ENCODE measurements at places on chromosomes 16 and 17.
A peak's percentile ranks its signal among the peaks of the same experiment; 100 is the strongest.

- no peak for DNase-seq
These were observed 23.4 kb downstream of the RNFT1 start for GRCh38 chr17:59941131-59941530.

- DNase-seq: no peak
These were observed 232.3 kb upstream of the NLRP1 start for GRCh38 chr17:5816491-5817070.

- peak; percentile 14 for DNase-seq
These were observed 4.4 kb downstream of the CD300E start for GRCh38 chr17:74619077-74619673.

DNA sequence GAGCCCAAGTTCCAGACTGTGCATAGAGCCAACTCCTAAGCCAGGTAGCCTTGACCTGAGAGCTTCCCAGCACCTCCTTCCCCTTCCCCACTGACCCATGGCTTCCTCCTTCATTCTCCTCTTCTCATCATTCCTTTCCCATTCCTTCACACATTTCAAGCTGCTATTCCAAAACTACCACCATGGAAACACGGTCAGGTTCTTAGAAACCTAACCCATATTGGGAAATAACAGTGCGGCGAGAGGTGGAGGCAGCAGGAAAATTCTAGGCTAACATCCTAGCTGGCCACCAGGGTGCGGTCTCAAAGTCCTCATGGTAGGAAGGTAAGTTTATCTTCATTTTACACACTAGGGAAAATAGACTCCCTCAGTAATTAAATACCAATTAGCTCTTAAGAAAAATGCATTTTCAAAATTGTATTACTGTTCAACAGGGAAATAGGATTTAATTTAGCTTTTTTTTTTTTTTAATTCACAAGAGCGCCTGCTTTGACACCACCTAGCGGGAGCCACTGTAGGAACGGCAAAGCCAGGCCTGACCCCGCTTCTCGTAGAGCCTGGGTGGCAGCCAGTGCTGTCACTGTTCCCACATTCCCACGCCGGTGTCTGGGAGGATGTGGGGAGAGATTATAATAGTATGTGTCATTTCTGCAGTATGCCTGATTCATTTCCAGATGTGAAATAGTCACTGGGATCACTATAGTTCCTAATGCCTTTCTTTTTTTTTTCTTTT is 14.0 kb upstream of the SPHK1 start:
- DNase-seq: no peak

- no peak for DNase-seq
These were observed 11.2 kb upstream of the TMIGD1 start for GRCh38 chr17:30345089-30345433.

DNA sequence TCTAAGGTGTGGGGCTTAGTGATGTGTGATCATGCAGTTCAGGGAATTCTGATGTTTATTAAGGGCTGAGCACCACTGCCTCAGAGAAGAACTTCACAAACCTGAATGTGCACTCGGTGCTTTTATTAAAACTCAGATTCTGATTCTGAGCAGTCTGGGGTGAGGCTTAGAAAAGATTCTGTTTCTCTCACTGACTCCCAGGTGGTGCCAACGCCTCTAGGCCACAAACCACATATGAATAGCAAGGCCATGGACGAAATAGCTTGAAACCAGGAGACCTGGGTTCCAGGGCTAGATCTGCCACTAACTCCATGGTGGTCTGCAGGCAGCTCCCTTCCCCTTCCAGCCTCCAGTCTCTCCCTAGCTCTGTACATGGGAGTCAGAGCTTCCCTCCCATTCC is 169.1 kb downstream of the HS3ST3B1 start:
- no peak for DNase-seq

GRCh38 chr17:67834634-67835033 is 9.3 kb downstream of the BPTF start:
- DNase-seq: no peak

GRCh38 chr17:28949185-28950016 is 1.9 kb downstream of the PHF12 start:
- DNase-seq: peak; percentile 67

GRCh38 chr16:86211265-86211664 is 299.1 kb upstream of the FOXF1 start:
- no peak for DNase-seq

DNA sequence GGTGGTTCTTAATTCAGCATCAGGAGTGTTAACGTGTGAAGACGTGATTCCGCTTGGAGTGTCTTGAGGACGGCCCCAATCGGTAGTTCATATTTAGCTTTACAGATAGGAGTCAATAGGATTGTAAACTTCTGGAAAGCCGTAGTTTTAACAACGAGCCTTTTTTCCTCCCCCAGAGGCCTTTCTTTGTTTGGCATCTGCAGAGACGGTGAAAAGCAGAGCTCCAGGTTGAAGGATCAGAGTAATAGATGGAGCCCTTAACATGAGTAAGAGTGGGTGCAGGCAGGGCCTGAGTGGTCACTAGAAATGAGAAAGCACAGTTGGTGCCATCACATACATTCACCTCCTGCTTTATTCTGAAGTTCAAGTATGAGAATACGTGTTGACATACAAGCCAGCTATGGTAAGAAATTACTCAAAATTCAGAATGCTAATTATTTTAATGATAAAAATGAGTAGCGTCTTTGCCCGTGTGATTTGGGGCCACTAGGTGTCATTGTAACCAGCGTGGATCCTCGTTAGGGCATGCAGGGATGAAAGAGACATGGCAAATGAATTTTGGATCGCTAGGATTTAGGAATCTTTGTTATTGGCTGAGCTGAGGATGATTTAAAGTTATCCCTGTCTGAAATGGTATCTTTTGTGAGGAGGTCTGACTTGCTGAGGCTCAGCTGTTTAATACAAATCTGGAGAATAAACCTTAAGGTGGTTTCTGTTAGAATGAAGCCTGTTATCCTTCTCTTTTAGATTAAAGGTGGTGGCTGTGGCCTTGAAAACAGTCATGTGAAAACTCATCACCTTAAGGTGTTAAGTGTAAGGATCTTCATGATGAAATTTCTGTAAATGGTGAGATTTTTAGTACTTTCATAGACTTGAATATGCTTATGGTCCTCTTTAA is 18.6 kb downstream of the PRCD start:
- DNase-seq: no peak

- DNase-seq: no peak
These were observed 85.1 kb downstream of the ZZEF1 start for GRCh38 chr17:4057731-4058130.

- no peak for DNase-seq
These were observed 16.5 kb downstream of the NMT1 start for GRCh38 chr17:45077643-45078042.

GRCh38 chr16:49343291-49343690 is 30.3 kb upstream of the C16orf78 start:
- DNase-seq: no peak

DNA sequence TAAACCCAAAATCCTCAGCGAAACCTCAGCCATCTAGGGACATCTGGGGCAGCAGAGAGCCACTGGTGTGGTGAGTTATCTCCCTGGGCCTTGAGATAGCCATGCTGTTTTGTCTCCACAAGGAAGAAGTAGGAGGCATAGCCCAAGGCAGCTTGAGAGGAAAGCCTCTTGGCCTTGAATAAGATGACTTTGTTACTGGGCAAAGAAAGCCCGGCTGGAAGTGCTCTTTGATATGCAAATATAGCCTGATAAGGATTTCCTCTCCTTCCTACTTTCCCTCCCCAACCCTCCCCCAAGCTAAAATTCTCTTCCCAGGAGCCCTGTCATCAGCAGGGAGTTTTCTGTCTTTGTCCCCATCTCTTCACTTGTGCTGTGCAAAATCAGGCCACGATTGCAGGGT is 694.4 kb downstream of the MAF start:
- no peak for DNase-seq

GRCh38 chr17:77006971-77007649 is 133.7 kb upstream of the SEC14L1 start:
- no peak for DNase-seq

GRCh38 chr17:11986942-11987329 is 10.3 kb downstream of the ZNF18 start:
- DNase-seq: peak; percentile 17

DNA sequence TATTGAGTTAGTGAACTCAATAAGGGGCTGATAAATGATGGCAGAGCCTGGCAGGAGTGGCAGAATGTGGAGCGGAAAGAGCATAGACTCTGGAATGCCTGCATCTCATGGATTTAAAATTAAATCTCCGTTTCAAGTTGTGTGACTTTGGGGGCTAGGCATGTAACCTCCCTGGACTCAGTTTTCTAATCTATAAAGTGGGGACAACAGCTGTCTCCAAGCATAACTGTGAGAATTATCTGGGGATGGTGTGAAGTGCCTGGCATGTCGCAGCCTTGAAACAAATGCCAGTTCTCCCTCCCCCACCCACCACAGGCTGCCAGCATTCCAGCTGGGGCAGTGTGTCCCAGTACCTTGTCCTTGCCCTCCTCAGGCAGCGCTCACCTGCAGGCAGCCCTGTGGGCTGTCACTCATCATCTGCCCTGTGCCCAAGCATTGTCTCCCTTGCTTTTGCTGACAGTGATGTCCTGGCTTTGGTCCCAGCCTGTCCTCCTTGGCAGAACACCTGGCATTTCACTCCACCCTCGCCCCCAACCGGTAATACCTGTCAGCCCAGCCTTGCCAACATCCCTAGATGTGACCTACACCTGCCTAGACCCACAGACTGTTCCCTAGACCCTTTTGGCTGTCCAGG is 129.6 kb downstream of the MRM1 start:
- DNase-seq: no peak

DNA sequence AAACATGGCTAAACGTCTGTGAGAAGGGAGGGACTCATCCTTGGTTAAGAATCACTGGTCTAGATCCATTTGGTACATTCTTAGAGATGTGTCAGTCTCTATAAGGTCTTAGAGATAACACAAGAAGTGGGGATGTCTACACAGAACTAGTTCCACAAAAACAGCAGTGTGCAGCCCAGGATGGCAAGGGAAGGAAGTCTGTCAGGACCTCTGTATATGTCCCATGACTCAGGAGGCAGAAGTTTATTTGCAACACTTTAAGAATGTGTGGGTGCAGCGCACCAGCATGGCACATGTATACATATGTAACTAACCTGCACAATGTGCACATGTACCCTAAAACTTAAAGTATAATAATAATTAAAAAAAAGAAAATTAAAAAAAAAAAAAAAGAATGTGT is 548.5 kb upstream of the SOX9 start:
- no peak for DNase-seq

- no peak for DNase-seq
These were observed 11.8 kb downstream of the KPNA2 start for GRCh38 chr17:68047153-68047846.

All from right lung (tissue), 10 donors.